Urothelium cell line (cell line): ENCODE measurements at places on chromosomes 5 and 9.

DNA sequence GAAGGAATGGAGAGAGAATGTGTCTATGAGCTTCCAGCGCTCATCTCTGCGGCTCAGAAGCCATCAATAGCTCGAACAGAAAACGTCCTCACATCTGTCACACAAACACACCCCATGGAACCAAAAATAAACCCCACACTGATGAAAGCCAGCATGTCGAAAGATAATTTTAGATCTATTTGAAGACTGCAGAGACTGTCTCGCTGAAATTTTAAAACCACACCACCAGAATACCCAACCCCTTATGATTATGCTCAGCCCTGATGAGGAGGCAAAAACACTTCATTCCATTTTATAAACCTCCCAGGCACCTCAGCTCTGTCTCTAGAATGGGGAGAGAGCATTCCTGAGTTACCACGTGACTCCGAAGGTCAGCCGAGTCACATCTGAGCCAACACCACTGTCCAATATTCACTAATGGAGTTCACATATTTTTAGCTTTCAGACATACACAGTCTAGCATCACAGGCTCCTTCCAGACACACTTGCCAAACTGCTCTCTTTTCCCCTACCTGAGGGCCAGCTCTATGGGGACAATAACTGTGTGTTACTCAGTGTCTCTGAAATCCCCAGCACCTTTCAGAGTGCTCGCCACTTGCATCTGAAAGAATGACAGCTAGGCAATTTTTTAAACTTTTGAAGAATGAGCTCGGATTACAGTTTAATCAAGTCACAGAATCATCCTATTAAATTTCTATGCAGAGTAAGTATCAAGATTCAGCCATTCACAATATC is 63.2 kb downstream of the SERINC5 start:
- DNase-seq = no peak

GRCh38 chr5:131254741-131255140 is 9.1 kb upstream of the CDC42SE2 start:
- DNase-seq = no peak

GRCh38 chr5:42875785-42876374 is 64.2 kb upstream of the SELENOP start:
- DNase-seq = no peak

GRCh38 chr9:81686614-81687520 is 2.5 kb downstream of the TLE1 start:
- DNase-seq = peak; percentile 64

GRCh38 chr5:130871346-130872086 is 293.5 kb downstream of the HINT1 start:
- DNase-seq = peak; percentile 25

DNA sequence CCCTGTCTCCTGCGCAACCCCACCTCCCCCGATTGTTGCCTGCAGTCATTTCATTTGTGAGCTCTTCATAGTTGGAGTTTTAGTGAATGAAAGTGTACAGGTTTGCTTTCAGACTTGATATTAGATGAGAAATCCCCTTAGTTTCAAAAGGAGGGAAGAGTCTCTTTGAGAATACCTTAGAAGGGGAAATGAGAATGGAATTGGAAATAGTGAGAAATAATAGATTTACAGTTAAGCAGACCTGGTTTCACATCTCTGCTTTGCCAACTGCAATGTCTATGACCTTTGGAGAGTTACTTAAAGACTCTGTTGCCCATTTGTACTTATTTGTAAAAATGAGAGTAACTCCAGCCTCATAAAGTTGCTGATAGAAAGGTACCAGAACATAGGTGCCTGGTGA is 120.4 kb downstream of the ZNF462 start:
- DNase-seq = no peak

GRCh38 chr9:106065136-106065535 is 370.8 kb downstream of the TMEM38B start:
- DNase-seq = no peak

DNA sequence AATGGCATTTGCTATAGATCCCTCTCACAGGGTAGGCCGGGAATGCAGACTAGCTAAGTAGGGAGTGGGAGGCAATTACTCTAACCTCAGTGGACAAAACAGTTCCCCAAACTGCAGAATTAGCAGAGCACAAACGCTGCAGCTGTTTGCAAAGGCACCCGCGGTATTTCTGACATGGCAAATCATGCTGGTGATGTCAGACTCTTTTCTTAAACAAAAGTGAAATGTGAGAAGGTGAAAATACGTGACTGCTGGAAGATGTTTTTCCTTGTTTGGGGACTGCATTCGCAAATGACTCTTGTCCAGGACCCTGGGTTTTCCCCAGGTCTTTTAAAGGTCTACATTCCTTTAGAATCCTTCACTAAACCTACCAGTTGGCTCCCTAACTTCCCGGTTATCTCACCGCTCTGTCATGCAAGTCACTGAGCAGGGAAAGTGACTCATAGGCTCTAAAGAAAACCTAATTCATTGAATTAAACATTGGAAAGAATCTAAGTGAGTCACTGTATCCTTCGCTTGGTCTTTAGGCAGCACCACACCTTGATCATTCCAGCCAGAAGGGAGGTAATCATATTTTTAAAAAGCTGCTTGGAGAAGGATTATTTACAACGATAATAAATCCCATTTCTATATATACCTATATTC is 91.5 kb upstream of the DNAH5 start:
- peak; percentile 92 for DNase-seq
